ENCODE measurements at places on chromosomes 12 and 14. TPM values are rescaled to one million over a fixed set of nuclear protein-coding genes. Genes with fewer than 3 reads are reported as not detected.

GRCh38 chr14:55328317-55328716, 57.1 kb downstream of the FBXO34 start:
- DNase-seq: peak; percentile 52

DNA sequence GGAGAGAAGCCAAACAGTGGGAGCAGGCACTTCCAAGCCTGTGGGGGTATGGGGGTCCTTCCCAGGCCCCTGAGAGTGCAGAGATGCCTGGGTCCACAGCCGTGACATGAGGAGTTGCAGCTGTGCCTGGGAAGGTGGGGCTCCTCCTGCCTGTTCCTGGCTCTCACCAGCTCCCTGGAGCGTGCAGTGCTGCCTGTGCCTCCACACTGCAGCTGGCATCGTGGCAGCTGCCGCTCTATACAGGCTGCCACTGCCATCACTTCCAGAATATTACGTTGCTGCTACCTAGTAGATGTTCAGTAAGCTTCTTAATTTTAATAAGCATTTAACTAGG, 223.7 kb downstream of the KCNC2 start:
- DNase-seq: no peak

GRCh38 chr12:115004470-115005146, 320.6 kb upstream of the TBX3 start:
- peak; percentile 30 for DNase-seq

The ANHX gene
- not detected for total RNA-seq

DNA sequence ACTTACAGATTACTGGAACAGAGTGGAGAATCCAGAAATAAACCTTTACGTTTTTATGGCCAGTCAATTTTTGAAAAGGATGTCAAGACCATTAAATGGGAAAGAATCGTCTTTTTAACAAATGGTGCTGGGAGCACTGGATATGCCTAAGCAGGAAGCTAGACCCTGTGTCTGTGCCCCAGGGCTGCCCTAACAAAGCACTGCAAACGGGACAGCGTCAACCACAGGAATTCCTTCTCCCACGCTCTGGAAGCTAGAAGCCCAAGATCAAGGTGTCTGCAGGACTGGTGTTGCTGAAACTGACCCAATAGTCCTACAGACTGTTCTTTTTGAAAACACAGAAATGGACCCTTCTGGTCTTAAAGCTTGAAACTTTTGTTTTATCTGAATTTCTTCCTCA, 9.3 kb upstream of the TMEM121 start:
- no peak for DNase-seq

DNA sequence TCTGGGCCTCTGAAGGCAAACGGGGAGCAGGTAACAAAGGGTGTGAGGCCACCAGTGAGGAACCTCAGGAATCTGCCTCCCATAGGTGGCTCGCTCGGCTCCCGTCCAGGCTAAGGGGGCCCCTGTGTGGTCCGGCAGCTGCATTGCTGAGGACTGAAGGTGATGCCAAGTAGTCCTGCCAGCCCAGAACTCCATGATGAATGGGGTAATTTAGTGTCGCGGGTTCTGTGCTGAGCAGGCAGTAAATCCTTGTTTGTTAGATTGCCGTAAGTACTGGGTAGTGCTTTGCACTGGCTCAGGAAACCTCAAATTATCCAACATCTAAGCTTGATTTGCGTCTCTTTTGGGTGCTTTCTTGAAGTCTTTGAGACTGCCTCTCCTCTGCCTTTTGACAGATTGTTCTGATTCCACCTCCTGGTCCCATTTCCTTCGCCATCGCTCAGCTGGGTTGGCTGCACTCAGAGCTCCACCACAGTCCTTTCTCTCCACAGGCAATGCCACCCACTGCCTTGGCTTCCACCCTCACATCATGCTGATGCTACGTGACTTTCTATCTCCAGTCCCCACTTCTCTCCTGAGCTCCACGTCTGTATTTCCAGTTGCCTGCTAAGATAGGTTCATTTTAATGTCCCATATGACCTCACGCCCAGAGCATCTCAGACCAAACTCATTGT, 392.0 kb downstream of the FUT8 start:
- DNase-seq: no peak

- no peak for DNase-seq
Measured at GRCh38 chr14:101114726-101115515, 211.4 kb upstream of the RTL1 start.
